T-helper 2 cell (primary cell): ENCODE measurements at places on chromosomes 7 and 10.

DNA sequence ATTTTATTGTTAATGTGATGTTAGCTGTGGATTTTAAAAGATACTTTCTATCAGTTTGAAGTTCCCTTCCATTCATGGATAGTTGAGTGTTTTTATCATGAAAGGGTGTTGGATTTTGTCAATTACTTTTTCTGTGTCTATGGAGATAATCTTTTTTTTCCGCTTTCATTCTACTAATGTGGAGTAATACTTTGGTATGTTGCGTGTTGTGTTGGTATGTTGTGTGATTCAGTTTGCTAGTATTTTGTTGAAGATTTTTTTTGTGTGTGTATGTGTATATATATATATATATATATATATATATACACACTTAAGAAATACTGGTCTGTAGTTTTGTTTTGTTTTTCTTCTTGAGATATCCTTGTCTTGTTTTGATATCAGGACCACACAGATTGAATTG is 100.3 kb downstream of the CCSER2 start:
- DNase-seq, result no peak

DNA sequence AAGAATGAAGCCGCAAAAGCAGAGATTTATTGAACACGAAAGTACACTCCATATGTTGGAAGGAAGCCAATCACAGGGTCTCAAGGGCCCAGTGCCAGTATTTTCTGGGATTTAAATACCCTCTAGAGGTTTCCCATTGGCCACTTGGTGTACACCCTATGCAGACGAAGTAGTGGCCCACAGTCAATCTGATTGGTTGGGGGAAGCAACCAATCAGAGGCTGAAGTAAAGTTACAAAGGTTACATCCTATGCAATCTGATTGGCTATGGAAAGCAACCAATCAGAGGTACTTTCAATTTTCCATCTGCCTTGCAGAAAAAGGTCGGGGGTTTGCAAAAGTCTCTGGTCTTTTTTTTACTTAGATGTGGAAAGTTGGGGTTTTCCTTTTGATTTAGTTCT is 481.3 kb upstream of the NRP1 start:
- DNase-seq, result peak; percentile 10

GRCh38 chr7:98315318-98315993 is 34.0 kb downstream of the BRI3 start:
- no peak for DNase-seq

- DNase-seq, result no peak
Measured at GRCh38 chr7:139602143-139602722, 78.7 kb downstream of the CLEC2L start.

DNA sequence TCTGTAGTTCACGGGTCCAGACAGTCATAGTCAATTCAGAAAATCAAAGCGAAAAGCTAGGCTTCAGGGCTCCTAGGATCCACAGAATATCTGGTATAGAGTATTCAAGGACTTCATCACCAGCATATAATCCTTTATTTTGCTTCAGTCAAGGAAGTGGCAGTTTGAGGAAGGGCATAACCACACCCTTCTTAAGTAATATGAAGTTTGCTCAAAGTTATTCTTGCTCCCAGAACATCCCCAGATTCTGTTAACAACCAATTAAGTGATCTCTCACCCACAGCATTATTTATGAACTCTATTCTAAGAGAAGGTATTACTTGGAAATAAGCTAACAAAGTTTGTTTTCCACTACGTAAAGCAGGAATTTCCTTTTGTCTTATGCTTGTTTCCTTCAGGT is 13.2 kb downstream of the CWF19L1 start:
- DNase-seq, result no peak
